Spleen (tissue), 13 donors: ENCODE measurements at places on chromosomes 4 and X.

DNA sequence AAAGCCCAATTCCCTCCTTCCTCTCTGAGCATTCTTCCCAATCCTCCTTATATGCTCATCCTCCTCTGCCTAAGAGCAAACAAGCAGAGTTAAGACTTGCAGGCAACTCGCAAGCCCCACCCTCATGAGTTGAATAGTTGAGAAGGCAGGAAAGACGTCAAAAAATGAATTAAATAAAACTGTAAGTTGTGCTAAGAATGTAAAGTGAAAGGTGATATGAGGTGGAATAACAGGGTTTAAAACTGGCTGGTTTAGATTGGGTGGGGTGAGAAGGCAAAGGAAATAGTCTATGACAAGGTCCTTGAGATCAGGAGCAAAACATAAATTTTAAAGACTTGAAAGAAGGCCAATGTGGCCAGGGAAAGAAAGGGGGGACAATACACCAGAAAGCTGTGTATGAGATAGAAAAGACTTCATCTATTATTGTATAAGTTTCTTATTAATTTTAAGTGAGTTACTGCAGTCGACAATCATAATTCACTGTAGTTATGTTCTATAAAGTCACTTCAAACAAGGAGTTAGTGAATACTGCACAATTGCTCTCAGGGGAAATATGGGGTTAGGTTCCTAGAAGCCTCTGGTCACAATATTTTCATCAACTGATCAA, 124.9 kb downstream of the RELL1 start:
- DNase-seq = no peak

DNA sequence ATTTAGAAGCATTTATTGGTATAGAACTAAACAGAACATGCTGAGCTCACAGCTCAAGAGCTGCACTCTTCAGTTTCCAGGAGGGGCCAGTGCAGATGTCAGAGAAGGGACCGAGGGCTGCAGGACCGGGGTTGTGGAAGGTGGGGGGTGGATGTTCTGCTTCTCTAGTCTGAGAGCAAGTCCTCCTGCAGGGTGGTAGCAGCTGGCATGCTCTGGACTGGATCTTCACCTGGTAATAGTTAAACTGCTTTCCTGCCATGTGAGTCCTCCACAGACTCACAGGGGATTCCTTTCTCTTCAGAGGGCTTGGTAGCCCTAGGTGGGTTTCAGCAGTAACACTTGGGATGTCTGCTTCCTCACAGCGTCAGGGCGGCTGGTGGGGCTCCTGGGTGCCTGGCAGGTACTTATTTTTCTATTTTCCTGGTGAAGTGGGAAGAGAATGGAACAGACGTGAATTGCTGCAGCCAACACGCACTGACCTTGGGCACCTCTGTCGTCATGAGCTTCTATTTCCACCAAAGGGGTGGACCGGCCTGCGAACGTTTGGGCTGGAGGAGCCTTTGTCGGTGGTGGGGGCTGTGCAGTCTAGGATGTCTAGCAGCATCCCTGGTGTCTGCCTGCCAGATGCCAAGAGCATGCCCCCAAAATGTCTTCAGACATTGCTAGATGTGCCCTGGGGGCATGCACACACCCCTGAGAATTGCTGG, 2.5 kb downstream of the MAEA start:
- peak; percentile 65 for DNase-seq

DNA sequence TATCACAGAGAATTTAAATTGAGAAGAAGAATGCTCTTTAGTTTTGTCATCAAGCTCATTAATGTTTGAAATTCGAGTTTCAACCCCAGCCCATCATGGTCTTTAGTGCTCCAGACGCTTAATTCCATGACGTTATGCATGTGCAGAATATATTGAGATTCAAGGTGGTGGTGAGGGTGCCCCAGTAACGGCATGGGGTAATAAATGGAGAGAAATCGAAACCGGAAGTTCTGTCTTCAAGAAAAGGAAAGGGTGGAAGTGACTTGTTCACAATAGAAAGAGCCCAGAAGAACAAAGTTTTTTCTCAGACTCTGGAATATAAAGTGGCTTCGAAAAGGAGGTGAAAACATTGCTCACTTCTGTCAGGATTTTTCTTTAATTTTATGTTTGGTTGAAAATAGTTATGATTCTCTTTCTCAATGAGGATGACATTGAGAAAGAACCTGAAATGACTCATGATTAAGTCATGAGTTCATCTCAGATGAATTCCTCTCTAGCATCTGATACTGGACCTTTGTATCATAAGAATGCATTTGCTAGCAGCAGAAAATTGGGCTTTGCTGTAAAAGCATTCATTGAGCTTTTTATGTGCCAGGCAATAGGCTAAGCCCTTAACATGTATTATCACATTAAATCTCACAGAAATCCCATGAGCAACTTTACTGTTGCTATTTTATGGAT, 779 bp upstream of the DDX60L start:
- DNase-seq = no peak

- DNase-seq = no peak
Observed at GRCh38 chr4:71025654-71026053, 32.2 kb downstream of the DCK start.

GRCh38 chr4:177239477-177239876, 70.2 kb upstream of the NEIL3 start:
- DNase-seq = no peak

DNA sequence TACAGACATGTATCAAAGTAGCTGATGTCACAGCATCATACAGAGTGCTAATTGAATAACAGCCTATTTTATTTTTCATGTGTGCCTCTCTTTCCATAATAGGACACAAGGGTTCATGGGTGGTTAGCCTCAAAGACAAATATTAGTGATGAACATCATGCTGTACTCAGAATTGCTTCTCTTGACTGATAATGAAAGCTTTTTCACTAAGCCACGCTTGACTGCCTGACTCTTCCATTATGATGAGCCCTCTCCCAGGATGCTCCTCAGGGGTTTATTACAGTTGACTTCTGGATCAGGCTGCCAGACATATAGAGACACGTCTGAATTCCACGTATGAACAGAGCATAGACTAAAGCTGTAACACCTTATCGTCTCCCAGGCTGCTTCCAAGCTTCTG, 2757.5 kb downstream of the PCDH7 start:
- no peak for DNase-seq

DNA sequence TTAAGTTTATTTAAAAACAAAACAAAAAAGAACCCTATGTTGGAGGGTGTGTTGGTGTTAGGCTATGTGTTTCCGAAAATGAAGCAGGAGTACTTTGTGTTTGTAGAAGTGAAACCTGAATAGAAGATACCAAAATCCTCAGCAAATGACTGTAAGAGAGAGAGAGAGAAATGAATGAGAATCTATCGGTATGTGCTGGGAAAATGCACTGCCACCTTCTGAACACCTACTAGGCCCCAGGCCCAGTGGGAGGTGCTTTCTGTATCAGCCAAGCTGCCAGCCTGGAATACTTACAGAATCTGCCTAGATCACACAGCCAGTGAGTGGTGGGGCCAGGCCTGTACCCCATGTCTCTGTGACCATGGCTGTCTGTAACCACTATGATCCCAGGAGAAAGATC, 14.9 kb upstream of the PIM2 start:
- no peak for DNase-seq

GRCh38 chrX:150361070-150361776, 1.9 kb upstream of the MAMLD1 start:
- peak; percentile 80 for DNase-seq

DNA sequence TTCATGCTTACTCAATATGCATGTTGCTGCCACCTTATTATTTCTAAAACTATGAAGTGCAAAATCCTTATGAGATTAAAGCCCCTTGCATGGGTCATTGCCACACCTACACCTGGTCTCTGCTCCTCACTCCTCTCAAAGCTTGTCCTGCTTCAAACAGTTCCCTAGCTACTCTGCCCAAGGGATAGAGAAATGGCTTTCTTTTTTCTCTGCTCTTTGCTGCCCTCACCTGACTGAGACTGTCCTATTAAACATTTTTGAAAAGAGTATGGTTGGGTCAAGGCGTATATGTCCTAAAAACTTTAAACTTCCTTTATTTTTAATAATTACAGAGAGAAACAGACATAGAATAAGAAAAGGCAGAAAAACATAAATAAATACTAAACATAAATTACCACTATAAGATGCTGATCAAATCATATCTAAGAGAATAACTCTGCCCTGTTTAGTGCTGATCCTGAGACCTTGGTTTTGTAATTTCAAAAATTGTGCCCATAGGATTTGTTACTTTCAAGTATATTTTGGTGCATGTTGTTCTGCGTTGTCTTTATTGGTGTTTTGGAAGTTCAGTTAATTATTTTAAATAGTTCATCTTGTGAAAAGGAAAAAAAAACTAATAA, 704.9 kb upstream of the PABPC4L start:
- DNase-seq = no peak

GRCh38 chrX:151875270-151876026, 37.2 kb upstream of the MAGEA4 start:
- no peak for DNase-seq

- DNase-seq = no peak
Observed at GRCh38 chr4:147009875-147010274, 64.2 kb upstream of the TTC29 start.

DNA sequence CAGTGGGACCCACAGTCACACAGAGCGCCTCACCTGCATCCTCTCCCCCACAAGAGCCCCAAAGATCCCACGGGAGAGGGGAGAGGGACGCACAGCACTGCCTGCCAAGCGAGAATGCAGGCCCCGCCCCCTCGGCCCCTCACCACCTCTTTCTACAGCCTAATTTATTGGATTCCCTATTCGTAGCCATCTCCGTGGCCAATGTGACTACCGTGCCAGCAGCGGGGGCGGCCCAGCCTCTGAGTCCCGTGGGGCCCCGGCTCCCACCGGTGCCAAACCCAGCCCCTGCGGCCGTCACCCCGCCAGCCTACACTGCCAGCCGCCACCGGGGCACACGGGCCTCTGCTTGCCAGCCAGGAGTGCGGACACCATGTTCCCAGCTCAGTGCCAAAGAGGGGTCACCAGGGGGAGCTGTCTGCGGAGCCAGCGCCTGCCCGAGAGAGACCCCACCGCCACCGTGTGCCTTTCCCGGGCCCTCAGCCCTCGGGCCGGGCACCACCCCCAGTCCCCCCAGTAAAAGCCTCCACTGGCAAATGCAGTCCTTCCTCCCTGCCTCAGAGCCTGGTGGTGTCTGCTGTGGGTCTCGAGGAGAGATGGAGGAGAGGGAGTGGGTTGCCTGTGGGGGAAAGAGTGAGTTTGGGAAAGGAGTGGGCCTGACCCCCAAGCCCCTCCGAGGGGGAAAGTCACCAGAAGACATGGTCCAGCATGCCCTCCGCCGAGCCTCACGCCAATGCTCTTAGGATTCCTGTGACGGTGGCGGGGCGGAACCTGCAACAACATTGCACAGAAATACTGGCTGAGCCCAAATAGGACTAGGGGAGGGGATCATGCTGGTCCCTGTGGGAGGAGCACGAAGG, 19.6 kb upstream of the PLXNB3 start:
- DNase-seq = peak; percentile 77

DNA sequence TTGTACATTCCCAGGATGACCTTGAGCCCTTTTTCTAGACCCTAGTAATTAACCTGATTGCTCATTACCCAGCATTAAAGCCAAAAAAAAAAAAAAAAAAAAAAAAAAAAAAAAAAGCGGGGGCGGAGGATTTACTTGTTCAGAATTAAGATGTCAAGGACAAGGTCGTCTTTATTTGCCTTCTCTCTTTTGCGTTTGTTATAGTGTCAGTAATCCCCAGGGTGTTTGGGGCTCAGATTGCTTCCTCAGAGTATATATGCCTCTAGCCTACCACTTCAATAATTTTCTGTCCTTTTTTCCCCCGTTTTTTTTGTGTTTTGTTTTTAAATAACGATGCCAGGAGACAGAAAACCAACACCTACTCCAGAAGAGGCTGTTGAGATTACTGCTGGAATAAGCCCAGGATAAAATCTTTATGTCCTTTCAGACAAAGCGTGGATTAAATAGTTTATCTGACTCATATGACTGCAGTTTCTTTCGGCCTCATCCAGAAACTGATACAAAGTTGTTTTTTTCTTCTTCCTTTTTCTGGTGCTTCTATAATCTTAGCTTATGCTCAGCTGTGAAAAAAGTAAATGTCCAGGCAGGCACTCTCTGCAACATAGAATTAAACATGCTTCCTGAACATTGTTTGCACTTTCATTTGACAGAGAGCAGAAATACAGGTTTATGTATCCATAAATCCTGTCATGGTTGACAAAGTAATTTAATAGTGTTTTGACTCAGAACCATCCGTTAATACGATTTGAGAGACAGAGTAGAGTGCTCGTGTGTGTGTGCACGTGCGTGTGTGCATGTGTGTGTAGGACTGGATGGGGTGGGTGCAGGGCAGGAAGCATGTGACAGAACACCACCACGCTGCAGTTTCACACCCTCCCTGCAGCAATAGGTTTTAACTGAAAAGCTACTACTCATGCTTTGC, 138.6 kb downstream of the AFF1 start:
- DNase-seq = peak; percentile 89

DNA sequence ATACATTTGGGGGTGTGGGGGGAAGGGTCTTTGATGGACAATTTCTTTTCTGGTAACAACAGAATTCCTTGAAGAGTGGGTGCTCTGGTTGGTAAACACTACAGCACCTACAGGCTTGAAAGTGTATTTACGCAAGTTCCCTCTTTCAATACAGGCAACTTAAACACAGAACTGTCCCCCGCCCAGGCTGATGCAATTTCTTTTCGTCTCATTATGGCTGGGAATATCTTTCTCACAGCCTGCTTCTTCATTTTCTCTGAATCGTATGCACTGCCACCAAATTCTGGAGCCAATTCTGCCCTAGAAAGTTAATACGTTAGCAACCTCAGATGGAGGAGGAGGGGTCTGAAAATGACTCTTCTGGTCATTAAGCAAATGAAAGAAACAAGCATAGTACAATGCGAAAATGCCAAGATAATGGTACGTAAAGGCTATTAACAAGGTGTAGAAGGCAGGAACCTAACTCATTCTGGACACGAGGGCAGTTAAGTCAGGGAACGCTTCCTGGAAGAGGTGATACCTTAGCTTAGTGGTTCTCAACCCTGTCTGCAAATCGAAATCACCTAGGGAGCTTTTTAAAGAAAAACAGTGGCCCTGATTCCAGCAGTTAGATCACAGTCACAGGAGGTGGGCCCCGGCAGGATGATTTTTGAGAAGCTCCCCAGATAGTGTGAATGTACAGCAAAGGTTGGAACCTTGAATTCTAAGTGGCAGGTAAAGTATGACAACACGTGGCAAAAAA, 1.0 kb downstream of the AGA start:
- no peak for DNase-seq

- DNase-seq = peak; percentile 75
Observed at GRCh38 chr4:105147553-105148161, 981 bp downstream of the TET2 start.

DNA sequence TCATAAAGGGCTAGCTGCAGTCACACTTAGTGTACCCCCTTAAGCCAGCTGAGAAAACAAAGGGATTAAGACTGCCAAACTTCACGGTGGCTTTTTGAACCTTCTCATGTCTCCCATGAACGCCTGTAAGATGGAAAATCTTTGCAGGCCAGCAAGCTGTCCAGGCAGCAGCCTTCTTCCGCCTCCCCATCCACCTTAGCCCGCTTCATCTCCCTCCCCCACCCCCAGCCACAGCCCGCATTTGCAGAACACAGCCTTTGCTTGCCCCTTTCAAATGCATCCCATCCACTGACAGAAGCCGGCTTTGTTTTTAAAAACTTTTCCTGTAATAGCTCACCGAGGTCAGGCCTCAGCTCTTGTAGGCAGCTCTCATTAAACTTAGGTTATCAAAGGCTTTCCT, 113.8 kb upstream of the FAM9B start:
- no peak for DNase-seq
